M059J (cell line): ENCODE measurements at places on chromosomes 4 and X. TPM values are rescaled to one million over a fixed set of nuclear protein-coding genes. Genes with fewer than 3 reads are reported as not detected.

The TXK gene
- 0.15 and 0.69 TPM in 2 replicates for total RNA-seq

The NOCT gene
- total RNA-seq: 10.7 and 18.2 TPM in 2 replicates

The ADGRL3 gene
- total RNA-seq: 0.07 TPM in 1 of 2 replicates, not detected in the other

The EXOC1L gene
- total RNA-seq: not detected in 2 replicates

The ALB gene
- not detected in 2 replicates for total RNA-seq

The ZNF157 gene
- 0.05 and 0.20 TPM in 2 replicates for total RNA-seq

The ADRA2C gene
- not detected in 2 replicates for total RNA-seq

The STS gene
- total RNA-seq: 3.2 and 5.0 TPM in 2 replicates

The BEX2 gene
- 8.9 and 15.4 TPM in 2 replicates for total RNA-seq

The FAM9B gene
- not detected in 2 replicates for total RNA-seq

The SOD3 gene
- 14.6 and 22.7 TPM in 2 replicates for total RNA-seq

The CSAG3 gene
- total RNA-seq: 2.6 and 3.2 TPM in 2 replicates

The PNMA6F gene
- not detected in 2 replicates for total RNA-seq

The GAGE2A gene
- total RNA-seq: not detected in 2 replicates

The H2BW2 gene
- total RNA-seq: not detected in 2 replicates

The CENPE gene
- 15.9 and 21.3 TPM in 2 replicates for total RNA-seq

The SLC9B1 gene
- total RNA-seq: not detected in 2 replicates

The SHISA3 gene
- total RNA-seq: 0.20 and 1.1 TPM in 2 replicates

The PNMA6A gene
- not detected in 2 replicates for total RNA-seq

The SSX2B gene
- total RNA-seq: 0.25 and 0.98 TPM in 2 replicates

The DKK2 gene
- total RNA-seq: 0.25 and 0.74 TPM in 2 replicates

The XG gene
- 0.86 and 2.6 TPM in 2 replicates for total RNA-seq
